ENCODE measurements at places on chromosomes 13 and 19.

GRCh38 chr19:8185343-8186068, 23.7 kb upstream of the CERS4 start:
- no peak for DNase-seq

- no peak for DNase-seq
Measured at GRCh38 chr13:61149331-61149730, 266.3 kb downstream of the PCDH20 start.

DNA sequence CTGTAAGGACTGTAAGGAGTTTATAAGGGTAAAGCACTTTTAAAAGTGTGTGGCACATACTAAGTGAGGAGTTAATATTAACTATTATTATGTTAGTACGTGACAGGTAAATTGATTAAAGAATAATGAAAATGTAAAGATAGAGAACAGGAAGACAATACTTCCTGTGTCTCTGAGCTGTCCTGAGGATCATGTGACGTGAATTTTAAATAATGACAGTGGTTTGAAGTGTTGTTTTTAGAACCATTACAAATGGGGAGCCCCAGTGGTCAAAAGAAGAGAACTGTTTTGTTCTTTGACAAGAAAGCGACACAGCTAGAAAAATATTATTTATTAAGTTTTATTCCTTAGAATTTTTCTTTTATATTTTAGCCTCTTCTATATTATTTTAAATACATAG, 241.2 kb upstream of the STARD13 start:
- no peak for DNase-seq

GRCh38 chr13:107497661-107498060, 717.7 kb downstream of the LIG4 start:
- DNase-seq, result no peak

DNA sequence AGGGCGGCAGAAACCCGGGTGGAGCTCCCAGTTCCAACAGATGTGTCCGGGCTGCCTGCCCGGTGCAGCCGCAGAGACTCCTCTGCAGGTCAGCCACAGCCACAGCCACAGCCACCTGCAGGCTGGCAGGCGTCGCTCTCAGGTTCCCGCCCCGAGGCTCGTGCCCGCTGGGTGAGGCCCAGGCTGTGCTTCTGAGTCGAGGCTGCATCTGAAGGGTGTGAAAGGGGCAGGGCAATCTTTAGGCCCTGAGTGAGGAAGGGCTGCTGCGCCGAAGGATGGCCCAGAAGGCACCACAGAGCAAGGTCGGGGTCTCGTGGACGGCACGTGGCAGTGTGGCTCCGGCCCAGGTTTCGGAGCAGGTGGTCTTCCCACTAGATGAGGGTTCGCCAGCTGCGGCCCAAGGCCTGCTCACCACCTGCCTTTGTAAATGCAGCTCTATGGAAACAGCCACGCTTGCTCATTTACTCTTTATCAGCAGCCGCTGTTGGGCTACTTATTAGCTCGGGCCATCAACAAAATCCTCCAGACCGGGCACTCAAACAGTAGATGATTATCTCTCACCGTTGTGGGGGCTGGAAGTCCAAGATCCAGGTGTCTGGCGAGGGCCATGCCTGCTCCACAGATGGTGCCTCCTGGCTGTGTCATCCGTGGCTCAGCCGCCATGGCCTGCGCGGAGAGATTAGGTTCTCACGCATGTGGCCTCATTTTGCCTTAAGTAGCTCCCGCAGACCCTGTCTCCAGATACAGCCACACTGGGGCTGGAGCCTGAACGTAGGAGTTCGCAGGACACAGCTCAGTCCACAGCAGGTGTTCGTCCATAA, 40.3 kb upstream of the TFDP1 start:
- DNase-seq, result no peak

- no peak for DNase-seq
Measured at GRCh38 chr19:44886141-44886540, 4.9 kb upstream of the TOMM40 start.

GRCh38 chr13:35534343-35534742, 57.9 kb upstream of the MAB21L1 start:
- no peak for DNase-seq

GRCh38 chr13:75685239-75685697, 49.1 kb downstream of the LMO7 start:
- DNase-seq, result no peak

- DNase-seq, result no peak
Measured at GRCh38 chr19:45090034-45090433, 2.9 kb upstream of the PPP1R37 start.

DNA sequence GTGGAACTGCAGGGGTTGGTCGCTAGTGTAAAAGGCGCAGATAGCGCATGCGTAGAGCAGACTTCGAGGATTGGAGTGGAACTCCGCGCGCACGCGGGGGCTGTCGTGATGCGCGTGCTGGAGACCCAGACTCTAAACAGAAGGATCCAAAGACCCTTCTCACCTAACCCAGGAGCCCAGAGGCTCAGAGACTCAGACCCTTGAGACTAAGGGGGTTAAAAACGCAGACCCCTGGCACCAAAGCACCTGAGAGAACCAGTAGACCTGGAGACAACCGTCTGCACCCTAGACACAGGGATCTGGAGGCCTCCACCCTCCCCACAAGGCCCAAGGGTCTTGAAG, 567 bp upstream of the CTU1 start:
- DNase-seq, result no peak

- DNase-seq, result no peak
Measured at GRCh38 chr19:13938301-13939064, at the start of gene PODNL1. Gene PODNL1, minus strand, starts transcription at chr19:13938417. Its CDS starts 236 bp downstream, at chr19:13938181.

GRCh38 chr13:43935878-43936277, 56.2 kb downstream of the LACC1 start:
- no peak for DNase-seq

DNA sequence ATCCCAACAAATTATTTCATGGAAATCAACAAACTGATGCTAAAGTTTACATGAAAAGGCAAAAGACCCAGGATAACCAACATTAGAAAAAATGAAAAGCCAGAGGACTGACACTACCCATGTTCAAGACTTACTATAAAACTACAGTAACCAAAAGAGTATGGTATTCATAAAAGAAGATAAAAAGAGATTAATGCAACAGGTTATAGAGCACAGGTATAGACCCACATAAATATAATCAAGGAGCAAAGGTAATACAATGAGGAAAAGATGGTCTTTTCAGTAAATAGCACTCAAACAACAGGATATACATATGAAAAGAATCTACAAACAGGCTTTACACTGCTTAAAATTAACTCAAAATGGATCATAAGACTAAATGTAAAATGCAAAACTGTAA, 1342.7 kb downstream of the UQCRFS1 start:
- no peak for DNase-seq

DNA sequence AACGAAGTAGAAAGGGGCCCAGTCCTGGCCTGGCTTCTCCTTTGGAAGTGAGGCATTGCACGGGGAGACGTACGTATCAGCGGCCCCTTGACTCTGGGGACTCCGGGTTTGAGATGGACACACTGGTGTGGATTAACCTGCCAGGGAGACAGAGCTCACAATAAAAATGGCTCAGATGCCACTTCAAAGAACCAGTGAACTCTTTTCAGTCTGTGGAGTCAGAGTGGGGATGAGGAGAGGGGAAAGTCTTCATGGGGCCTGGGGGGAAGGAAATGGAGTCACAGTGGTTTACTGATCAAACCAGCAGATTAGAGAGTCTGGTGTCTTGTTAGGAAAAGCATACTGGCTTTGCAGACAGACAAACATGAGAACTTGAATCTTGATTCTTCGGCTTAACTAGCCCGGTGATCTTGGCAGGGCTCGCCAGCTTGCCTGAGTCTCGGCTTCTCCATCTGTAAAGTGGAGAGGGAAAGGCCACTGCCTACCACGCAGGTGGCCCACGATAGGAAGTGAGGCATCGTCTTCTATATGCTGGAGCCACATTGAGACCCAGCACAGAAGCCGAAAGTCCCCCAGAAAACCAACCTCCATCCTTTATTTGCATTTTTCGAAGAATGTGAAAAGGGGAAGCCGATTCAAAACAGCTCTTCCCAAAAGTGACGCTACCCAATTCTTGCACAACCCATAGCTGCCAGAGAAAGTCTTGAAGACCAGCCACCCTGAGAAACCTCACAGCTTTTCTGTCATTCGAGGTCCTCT, at the start of gene FFAR1:
FFAR1 (plus strand) TSS at position 732 of the 759 bp plus-strand sequence. CDS start 3,650 bp downstream, outside the sequence.
- peak; percentile 53 for DNase-seq

DNA sequence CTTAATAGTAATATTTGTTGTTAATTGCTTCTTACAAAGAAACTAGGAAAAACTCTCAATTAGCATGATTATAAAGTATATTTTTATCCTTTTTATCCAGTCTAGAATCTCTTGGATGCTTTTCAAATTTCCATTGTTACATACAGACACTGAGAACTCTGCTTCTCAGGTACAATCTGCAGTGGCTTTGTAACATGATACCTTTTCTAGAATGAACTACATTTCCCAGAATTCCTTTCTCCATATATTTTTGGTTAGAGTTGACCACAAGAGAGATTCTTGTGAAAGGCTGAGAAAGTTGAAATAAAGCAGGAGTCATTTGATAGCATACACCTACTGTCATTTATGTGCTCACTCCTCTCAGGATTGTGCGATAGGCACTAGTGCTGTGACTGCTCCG, 148.6 kb downstream of the SLITRK6 start:
- DNase-seq, result no peak

DNA sequence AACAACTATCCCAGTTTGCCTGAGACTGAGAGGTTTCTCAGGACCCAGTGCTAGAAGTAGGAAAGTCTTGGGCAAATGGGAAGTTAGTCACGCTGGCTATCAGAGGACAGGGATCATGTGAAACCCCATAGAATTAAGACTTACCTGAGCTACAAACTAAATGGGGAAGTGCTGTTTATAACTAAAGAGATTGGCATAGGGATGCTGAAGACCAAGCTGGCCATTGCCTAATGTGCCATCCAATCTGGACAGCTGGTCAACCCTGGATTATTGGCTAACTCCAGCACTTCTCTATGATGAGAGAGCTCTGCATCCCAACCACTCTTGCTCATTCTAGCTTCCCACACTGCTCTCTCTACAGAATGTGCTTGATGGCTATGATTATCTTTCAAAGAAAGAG, 216.1 kb downstream of the TDRD3 start:
- no peak for DNase-seq

DNA sequence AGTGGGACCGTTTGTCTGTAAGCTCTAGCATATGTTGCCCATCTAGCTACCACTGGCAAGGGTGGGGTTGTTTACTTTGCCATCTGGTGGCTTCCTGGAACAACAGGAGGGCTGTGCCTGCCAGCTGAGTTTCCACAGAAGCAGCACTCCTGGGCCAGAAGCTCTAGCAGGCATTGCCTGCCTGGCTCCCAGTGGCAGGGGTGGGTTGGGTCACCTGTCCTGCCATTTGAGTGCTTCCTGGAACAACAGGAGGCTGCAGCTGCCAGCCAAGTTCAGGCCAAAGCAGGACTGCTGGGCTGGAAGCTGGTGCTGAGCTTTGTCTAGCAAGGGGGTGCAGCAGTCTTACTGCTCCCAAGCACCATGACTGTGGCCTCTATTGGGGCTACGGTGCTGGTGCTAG, 239.7 kb downstream of the MTUS2 start:
- no peak for DNase-seq

DNA sequence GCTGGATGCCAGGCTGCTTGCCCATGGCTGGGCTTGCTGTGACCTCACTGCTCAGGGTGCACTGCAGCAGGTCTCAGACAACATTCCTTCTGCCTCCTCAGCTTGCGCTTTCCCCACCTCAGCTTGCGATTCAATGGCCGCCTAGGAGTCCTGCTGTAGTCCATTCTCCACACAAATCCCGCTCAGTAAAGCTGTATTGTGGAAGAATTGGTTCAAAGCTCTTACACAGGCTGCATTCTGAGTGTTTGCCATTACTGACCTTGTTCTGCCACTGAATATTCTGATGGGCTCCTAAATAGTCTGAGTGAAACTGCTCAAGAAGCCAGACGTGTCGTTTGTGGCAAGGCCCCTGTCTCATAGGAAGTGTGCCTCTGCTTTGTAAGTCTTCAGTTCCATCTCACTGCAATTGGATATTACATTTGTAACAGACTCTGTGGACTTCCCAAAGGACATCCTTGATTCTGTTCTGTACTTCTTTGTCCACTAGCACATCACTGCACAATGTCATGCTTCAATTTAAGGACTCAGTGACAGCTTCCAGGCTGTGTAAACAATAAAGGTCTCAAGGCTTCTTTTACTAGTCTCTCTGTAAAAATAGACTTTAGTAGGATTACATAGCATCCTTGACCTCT, 49.8 kb downstream of the KATNAL1 start:
- DNase-seq, result no peak

GRCh38 chr19:17831419-17831888, 10.1 kb upstream of the INSL3 start:
- no peak for DNase-seq

GRCh38 chr19:1275260-1275975, at the start of gene FAM174C:
Gene FAM174C, plus strand, starts transcription at chr19:1275530. Its CDS starts 20 bp downstream, at chr19:1275550.
- DNase-seq, result peak; percentile 98

DNA sequence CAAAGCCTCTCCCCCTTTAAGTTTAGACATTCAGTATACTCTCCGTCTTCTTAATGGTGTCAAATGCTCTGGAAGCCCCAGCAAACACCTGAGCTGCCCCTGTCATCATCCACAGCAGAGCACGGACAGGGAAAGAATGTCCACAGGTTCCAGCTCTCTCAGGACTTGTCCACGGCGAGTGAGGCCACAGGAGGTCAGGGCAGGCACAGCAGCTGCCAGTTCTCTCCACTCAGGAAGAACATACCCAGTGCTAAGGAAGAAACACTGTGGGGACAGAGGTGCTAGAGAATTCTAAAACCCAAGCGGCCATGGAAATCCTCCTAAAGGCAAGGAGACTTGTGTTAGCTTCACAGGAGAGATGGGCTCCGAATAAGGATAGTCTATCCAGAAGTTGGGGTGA, 132.0 kb upstream of the SERP2 start:
- no peak for DNase-seq

DNA sequence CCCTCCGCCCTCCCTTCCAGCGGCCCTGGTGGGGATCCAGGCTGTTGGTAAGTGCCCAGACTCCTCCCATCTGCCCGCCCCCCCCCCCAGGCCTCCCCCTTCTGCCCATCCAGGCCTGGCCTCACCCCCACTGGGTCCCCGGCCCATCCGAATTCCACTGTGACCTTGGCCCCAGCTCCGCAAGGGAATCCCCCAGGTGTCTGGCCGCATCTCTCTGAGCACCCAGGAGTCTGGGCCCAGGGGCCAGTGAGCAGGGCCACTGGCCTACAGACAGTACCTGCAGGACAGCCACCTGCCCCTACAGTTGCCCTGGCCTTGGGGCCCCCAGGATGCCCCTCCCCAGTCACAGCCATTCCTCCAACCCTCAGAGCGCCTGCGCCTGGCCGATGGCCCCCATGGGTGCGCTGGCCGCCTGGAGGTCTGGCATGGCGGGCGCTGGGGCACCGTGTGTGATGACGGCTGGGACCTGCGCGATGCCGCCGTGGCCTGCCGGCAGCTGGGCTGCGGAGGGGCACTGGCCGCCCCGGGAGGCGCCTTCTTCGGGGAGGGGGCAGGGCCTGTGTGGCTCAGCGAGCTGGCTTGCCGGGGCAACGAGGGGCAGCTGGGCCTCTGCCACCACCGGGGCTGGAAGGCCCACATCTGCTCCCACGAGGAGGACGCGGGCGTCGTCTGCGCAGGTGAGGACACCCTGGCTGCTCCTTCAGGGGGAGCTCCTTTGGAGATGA, 912 bp downstream of the SSC5D start:
- no peak for DNase-seq

- no peak for DNase-seq
Measured at GRCh38 chr19:39483141-39483540, 2.5 kb downstream of the TIMM50 start.

- no peak for DNase-seq
Measured at GRCh38 chr13:73429701-73430100, 370.9 kb downstream of the KLF5 start.
